ENCODE measurements at places on chromosomes 12 and 14. TPM values are rescaled to one million over a fixed set of nuclear protein-coding genes. Genes with fewer than 3 reads are reported as not detected.

RBMS2 gene
- 33.2 TPM for total RNA-seq

COX8C gene
- not detected for total RNA-seq

LBHD2 gene
- total RNA-seq, result not detected

NID2 gene
- total RNA-seq, result 77.0 TPM

MOK gene
- total RNA-seq, result 29.3 TPM

GARIN6 gene
- not detected for total RNA-seq

LRRK2 gene
- total RNA-seq, result 30.0 TPM

PLCZ1 gene
- not detected for total RNA-seq

CLEC4E gene
- total RNA-seq, result 9.2 TPM

GNPTAB gene
- 18.0 TPM for total RNA-seq

CPNE8 gene
- total RNA-seq, result 20.5 TPM

ATXN7L3B gene
- 22.0 TPM for total RNA-seq

KRT72 gene
- not detected for total RNA-seq

NELL2 gene
- not detected for total RNA-seq

GYS2 gene
- not detected for total RNA-seq

EDDM3A gene
- total RNA-seq, result not detected
